Activated T-cell treated with anti-CD3 and anti-CD28 coated beads for 4 hours (primary cell): ENCODE measurements at places on chromosomes 7 and 10.

DNA sequence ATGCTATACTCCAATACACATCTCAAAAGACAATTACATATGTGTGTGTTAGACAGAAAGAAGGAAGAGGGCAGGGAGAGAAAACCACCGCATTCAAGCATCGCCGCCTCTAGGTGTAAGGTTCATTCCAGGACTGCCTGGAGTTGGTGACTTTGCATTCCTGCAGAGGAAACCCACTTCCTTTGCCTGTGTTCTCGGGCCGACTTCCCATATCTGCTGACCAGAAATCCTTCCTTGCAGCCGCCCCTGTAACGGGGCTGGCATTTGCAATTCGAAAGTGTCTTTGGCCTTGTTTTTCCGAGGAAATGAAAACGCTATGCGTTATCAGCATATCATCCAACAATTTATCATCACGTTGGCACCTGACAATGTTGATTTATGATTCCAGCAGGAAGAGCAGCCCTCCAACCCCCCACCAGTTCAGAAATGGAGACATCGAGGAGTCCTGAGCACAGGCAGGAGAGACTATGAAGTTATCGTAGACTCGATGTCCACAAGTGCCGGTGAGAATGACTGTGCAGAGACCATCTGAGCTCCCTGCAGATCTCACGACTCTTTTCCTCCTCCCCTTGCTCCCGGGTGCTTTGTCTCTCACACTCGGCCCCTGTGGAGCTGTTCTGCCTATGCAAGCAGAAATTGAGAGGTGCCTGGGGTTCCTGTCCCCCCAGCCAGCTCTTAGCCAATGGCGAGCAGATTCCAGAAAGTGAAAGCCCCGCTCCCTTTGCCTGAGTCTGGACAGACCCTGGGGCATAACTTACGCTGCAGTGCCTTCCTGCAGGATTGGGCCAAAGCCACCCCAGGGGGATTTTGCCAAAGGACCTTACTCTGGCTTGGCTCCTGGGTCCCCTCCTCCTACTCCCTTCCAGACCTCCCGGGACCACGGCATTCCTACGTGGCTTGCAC is 68.9 kb upstream of the FOXK1 start:
- DNase-seq = no peak

DNA sequence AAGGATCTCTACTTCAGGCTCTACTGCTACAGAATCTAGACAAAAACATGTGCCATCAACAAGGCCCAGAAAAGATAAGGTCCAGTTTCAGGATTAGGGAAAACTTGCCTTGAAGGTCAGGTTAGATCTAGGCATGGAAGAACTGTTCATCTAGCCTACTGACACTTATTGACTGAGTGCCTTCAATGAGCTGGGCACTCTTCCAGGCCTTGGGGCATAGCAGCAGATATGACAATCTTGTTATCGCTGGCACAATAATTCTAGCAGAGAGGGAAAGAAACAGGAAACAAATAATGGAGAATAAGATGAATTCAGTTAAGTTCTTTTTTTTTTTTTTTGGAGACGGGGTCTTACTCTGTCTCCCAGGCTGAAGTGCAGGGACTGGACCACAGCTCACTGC is 71.6 kb downstream of the ADCYAP1R1 start:
- no peak for DNase-seq

GRCh38 chr7:7944619-7945282 is 23.8 kb upstream of the GLCCI1 start:
- peak; percentile 7 for DNase-seq

DNA sequence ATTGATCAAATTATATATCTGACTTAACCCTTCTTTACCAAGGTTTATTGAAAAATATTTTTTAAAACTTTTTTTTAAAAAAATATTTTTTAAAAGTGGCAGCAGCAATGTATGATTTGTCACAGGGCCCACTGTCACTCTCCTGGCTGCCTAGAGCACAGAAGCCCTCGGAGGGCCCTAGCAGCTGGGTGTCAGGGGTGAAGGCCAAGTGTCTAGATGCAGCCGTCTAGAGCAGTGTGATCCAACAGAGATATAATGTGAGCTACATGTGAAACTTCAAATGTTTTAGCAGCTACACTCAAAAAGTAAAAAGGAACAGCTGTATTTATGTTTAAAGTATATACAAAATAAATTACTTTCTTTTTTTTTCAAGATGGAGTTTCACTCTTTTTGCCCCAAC is 112.7 kb downstream of the ARHGAP22 start:
- DNase-seq = no peak

DNA sequence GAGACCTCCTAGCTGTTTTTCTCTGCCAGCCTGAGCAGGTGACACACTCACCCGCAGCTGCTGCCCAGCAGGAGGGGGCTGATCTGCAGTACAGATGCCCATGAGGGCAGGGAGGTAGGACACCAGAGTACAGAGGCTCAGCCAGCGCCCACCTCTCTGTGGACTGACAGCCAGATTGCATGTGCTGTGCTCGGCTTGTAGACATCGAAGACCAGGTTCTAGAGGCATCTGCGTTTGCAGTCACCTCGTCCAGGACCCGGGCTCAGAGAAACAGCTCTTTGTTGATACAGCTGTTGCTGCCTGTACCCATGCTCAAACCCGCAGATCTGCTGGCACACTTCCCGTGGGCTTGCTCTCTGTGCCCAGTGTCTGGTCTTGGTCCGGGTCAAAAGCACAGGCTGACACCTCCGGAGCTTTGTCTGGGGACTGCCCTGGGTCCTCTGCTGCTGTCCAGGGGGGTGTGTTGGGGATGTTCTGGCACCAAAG is 224.7 kb downstream of the GLRX3 start:
- no peak for DNase-seq

- no peak for DNase-seq
Measured at GRCh38 chr7:71254751-71255150, 122.8 kb downstream of the GALNT17 start.

DNA sequence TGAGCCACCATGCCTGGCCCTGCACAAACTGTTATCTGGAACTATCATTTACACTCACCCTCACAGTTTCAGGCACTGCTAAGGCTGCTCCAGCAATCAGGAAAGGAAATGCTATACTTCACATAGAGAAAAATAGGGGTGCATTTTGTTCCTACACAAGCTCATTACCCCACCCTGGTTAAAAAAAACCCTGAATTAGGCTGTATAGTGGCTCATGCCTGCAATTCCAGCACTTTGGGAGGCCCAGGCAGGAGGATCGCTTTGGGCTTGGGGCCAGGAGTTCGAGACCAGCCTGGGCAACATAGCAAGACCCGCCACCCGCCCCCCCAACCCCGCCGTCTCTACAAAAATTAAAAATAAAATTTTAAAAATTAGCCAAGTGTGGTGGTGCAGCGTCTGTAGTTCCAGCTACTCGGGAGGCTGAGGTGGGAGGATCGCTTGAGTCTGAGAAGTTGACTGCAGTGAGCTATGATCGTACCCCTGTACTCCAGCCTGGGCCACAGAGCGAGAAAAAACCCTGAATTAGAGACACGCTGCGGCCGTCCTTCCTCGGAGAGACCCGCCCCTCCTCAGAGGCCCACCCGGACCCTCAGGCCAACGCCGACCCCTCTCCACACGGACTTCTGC is 539 bp downstream of the PTCD1 start:
- no peak for DNase-seq

- DNase-seq = no peak
Measured at GRCh38 chr10:124323806-124324205, 94.9 kb downstream of the OAT start.

GRCh38 chr10:69938541-69938991 is 114.1 kb upstream of the MACROH2A2 start:
- no peak for DNase-seq
